ENCODE measurements at places on chromosomes 2 and 18.

GRCh38 chr2:10009811-10010781 lies 33.3 kb upstream of the KLF11 start:
- no peak for DNase-seq

DNA sequence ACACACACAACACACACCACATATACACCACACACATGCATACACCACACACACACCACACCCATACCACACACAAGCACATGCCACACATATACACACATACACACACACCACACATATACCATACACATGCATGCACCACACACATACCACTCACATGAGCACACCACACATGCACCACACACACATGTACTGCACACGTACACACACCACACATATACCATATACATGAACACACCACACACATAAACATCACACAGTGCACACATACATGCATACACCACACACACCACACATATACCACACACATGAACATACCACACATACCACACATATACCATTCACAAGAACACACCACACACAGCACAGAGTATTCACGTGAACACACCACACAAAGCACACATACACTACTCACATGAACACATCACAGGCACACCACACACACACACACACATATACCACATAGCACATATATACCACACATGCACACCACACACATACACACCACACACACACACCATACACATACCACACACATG lies 219.9 kb upstream of the RAB6C start:
- no peak for DNase-seq

DNA sequence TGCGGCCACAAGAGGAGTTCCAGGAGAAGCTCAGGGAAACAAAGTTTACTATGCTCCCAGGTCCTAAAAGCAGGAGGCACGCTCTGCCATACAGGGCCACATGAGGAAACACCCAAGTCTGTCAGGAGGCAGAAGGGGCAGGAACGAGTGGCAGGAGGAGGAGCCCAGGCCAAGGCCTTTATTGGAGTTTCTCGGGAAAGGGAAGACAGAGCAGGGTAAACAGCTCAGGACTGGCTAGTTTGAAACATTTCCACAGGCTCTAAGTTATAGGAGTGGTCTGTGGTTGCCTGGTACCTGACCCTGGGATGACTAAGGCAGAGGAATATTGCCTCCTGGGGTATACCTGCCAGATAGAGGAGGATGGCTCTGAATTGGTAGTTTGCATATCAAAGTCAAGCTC lies 3.7 kb upstream of the ZNF638 start:
- DNase-seq, result no peak

DNA sequence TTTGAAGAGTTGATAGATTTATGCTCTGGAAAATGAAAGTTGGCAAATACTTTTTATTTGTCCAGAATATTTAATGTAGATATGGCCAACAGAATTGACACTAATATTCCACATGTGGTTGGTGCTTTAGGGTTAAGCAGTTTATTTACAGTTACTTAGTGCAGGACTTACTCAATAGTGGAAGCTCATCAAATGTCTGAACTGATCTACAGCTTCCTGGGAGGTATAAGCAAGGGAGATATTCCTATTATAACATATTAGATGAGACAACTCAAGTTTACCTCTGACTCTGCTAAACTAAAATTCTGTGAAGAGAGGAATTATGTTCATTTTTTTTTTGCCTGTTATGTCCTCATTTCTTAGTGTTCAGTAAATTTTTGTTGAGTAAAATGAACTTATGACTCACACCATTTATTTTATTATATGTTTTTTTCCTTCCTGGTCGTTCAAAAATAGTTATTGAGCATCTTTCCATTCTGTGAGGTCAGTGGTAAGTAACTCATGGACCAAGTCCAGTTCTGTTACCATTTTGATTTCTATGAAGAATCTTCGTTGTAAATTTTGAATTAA lies 13.6 kb downstream of the ABI2 start:
- DNase-seq, result no peak

GRCh38 chr18:6886797-6887330 lies 157.3 kb downstream of the ARHGAP28 start:
- DNase-seq, result no peak

DNA sequence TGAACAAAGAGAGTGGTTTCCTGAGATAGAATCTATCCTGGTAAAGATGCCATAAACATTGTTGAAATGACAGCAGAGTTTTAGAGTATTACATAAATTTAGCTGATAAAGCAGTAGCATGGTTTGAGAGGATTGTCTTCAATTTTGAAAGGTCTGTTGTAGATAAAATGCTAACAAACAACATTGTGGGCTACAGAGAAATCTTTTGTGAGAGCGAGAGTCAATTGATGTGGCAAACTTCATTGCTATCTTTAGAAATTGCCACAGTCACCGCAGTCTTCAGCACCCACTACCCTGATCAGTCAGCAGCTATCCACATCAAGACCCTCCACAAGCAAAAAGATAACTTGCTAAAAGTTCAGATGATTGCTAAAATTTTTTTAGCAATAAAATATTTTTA lies 17.5 kb downstream of the VRK2 start:
- no peak for DNase-seq

DNA sequence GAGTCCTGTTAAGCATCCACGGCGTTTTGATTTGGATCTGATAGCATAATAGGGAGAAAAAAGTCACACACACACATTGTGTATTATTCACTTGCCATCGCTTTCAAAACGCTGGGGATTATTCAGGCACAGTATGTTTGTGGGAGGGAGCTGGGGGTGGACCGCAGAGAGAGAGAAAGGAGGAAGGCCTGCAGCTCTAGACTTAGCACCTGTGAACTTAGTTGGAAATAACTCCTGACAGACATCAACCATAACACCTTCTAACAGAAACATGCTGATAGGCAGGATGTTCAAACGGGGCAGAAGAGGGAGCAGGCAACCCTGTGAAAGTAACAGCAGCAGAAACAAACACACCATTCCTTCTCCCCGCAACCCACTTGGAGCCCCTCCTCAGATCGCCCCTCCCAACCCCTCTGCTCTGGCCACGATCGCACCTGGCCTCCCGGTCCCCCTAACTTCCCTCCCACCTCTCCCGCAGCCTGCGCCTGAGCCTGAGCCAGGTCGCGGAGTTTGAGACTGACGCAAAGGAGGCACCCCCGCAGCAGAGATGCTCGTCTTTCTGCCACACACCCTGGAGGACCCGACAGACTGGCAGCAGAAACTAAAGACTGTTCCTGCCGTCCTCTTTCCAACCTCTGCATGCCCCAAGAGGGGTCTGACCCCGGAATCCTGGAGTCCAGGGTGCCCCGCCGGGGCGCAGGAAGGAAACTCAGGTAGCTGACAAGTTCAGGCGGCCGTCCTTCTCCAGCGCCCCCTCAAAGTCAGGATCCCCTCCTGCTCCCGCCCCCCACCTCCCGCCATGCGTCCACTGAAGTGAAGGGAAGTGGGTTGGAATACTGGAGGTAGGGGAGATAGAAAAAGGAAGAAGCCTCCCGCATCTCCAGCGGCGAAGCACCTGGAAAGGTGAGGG lies 738 bp downstream of the CHST9 start:
- DNase-seq, result no peak

- no peak for DNase-seq
Observed at GRCh38 chr18:31554776-31555175, 36.9 kb upstream of the TTR start.

DNA sequence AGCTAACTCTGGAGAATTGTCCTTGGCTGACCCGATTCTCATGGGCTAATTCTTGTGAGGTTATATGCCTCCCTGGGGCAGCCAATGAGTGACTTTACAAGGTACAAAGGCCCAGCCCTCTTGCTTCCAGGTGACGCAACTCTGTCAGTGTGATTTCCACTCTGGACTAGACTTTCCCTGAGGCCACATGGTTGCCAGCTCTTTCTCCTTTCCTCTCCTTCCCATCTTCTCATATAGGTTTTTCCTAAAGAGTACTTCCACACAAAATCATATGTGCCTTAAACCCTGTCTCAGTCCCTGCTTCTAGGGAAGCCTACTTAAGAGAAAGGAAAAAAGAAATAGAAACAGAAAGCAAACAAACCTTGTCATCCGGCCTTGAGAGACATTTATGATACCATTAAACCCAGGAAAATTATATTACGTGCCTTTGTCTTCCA lies 226.2 kb upstream of the ZSWIM2 start:
- DNase-seq, result no peak

GRCh38 chr2:70826696-70827350 lies 6.4 kb upstream of the CLEC4F start:
- no peak for DNase-seq

DNA sequence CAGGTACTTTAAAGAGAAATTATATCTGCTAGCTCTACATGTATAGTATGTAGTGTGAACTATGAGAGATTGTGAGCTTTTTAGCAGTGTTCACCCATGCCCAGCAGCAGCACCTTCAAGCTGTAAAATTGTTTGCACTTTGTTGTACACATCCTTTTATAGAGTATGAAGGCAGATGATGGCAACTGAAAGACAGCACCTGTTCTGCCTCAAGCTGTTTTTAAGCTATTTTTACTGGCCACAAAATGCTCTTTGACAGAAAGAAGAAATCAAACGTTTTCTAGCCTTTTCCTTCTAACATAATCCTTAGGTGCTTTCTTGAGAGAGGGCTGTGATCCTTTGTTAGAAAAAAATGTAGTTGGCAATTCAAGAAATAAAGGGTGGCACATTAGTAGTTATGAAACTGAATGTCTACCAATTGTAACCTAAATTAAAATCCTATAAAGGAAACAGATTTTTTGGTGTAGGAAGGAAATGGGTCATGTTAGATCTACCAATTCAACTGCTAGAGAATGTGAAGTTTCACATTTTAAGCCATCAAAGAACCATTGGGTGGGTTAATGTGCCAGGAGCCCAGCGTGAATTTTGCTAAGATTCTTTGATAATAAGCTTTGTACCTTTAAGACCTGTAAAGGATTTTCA lies 59.5 kb downstream of the R3HDM1 start:
- DNase-seq, result no peak

DNA sequence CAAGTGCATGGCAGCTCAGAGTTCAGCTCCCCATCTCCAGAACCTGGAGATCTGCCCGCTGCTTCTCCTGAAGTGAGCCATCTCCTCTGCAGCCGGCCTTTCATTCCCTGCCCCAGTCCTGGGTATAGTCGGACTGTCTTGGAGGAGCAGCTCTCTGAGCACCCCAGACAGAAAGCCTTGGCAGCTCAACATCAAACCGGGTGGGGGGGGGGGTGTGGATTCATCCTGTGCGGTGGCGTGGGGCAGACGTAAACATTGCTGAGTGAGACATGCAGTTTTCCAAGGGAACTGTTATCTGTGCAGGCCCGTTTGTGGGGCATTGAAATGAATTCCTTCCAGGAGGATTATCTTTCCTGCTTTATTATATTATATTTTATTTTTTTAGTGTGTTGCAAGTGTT lies 125.9 kb upstream of the MYCN start:
- no peak for DNase-seq

GRCh38 chr2:200288670-200289429 lies 17.6 kb upstream of the SPATS2L start:
- DNase-seq, result no peak

DNA sequence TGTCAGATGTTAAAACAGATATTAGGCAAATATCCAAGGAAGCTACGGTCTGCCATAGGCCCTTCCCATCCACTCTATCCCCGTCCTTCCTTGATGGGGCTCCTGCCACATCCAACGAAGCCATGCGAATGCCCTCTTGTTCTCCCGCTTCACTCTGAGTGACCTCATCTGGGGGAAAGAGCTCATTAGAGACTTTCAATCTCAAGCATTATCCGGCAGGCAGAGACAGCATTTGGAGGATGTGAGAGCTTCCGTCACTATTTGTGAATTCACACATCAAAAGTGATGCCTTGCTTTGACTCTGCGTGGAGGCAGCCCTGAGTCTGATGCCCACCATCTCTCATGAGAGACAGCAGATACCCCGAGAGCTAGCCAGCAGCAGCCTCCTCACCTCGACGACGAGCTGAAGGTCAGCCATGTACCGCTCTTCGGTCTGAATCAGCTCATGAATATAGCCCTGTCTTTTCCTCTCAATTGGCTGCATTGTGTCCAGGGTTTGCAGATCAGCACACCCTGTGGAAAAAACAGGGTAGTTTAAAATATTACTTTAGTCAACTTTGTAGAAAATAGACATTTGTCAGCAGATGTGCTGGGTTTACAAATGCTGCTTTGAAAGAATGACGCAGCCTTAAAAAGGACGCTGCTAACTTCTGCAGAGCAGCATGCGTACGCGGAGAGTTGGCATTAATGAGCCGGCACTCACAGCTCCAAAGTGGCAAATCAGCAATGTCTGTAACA lies 45.9 kb downstream of the FAM228A start:
- DNase-seq, result no peak

GRCh38 chr2:41137031-41137430 lies 685.1 kb upstream of the SLC8A1 start:
- no peak for DNase-seq

DNA sequence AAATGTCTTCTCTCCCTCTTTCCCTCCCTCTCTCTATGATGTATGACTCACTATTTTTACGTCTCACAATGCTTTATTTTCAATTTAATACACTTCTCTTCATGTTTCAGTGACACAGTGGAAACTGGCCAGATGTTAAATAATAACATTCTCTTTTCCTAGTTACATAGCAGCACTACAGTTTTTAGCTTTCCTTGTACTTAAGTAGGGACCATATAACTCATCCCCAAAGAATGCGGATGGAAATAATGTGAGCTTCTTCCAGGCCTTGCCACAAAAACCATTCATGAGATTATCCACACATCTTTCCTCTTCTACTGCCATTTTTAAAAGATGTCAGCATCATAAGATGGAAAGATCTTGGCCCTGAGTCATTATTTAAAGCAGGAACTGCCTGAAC lies 789.4 kb downstream of the LRP1B start:
- DNase-seq, result no peak

DNA sequence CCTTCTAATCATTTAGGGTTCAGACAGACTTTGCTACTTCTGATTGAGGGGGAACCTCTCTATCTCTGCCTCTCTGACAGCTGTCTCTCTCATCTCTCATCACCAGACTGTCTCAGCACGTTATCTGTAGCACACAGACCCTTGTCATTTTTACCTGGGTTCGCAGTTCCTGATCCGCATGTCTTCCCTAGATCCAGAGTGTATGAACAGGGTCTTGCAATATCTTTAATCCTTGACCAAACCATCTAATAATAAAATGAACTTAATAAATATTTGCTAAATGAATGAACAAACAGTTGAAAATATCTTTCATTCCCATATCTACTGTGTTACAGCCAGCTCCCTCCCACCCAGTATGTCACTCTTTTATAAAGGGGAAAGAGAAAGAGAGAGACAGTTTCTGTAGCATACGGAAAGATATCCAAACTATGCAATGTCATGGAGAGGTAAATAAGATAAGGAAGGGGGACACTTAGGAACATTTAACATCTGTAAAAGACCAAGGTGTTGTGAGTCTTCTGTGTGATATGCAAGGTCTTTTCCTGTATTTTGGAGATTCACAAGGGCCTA lies 507.6 kb downstream of the SUCLG1 start:
- DNase-seq, result no peak

Data from activated CD8-positive, alpha-beta memory T cell treated with anti-CD3 and anti-CD28 coated beads for 24 hours (primary cell).